Gastroesophageal sphincter (tissue), 4 donors: ENCODE measurements at places on chromosomes 16 and 17.

DNA sequence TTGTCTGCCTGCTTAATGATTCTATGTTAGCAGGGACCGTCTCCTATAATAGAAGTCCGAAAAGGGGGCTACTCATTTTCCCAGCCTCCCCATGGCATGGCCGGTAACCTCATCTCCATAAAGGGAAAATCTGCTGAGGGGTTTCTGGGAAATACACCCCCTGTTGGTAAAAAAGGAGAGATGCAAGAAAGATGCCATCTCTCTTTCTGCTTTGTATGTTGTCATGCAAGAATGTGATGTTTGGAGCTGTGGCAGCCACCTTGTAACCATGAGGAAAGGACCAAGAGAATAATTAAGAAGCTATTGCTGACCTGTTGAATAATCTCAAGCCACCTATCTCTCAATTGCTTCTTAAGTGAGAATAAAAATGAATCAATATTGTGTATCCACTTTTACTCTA is 94.8 kb upstream of the XYLT1 start:
- no peak for ATAC-seq

DNA sequence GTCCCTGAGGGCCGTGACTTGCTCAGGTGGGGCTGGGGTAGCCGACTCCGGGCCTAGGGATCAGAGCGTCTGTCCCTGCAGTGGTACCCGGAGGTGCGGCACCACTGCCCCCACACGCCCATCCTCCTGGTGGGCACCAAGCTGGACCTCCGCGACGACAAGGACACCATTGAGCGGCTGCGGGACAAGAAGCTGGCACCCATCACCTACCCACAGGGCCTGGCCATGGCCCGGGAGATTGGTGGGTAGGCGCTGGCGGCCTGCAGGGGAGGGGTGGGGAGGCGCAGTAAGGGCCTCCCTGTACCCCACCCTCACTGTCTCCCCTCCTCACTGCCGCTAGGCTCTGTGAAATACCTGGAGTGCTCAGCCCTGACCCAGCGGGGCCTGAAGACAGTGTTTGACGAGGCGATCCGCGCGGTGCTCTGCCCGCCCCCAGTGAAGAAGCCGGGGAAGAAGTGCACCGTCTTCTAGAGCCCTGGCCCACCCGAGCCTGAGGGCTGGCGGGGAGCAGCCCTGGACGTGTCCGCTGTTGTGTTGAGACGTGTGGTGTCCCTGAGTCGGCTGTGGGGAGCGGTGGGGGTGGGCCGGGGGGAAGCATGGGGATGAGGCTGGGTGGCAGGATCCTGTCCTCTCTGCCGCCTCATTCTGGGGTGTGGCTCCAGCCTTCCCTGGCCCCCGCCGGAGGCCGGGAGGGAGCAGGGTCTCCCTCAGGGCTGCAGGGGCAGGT is 2.0 kb downstream of the RAC3 start:
- ATAC-seq: no peak

- no peak for ATAC-seq
Measured at GRCh38 chr16:58399718-58400633, 7.7 kb downstream of the GINS3 start.

GRCh38 chr16:50202926-50203624 is 50.0 kb downstream of the TENT4B start:
- peak; percentile 75 for ATAC-seq

DNA sequence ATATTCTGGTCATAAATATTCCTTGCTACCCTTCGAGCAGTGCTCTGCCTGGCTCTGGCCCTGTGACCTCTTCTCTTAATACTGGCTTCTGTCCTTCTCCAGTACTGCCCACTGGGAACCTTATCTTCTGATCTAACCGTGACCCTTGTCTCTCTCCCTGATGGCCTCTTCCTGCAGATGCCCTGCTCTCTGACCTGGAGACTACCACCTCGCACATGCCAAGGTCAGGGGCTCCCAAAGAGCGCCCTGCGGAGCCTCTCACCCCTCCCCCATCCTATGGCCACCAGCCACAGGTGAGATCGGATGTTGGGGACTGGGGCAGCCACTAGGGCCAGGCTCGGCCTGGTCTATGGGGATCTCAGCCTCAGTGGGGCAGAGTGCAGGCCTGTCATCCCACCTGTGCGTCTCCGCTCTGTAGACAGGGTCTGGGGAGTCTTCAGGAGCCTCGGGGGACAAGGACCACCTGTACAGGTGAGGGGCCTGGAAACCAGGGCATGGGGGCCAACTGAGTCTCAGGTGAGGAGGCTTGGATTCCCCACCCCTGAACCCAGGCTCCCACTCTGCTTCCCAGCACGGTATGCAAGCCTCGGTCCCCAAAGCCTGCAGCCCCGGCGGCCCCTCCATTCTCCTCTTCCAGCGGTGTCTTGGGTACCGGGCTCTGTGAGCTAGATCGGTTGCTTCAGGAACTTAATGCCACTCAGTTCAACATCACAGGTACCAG is 1.5 kb downstream of the TGFB1I1 start:
- no peak for ATAC-seq

DNA sequence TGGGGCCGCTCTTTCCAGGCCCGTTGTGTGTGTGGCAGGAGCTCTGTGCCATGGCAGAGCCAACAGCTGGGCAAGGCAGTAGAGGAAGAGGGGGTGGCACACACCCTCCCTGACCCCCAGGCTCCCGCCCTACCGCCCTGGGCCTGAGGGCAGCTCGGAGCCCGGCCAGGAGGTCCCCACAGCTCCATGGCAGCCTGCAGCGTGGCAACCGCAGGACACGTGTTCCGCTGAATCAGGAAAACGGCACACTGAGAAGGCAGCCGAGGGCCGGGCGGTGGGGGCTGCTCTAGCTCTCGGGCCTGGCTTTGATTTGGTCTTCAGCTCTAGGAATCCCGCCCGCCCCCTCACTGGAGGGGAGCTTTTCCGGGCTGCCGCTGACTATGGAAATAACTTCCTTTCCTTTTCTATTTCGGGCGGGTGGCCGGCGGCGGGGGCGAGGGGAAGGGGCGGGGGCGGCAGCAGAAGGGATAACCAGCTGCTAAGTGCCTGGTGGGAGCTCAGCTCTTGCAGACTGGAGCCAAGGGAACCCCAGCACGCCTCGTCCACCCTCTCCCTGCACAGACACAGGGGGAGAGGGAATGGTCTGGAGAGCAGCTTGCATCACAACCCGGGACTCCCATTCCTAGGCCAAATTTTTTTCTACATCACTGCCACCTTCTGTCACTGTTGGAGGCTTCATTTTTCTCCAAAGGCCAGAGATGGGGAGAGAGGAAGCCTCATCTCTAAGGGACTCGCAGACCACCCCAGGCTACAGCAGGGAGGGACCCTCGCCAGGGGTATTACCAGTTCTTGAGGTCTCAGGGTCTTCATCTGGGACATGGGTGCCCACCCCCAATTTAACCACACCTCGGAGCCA is 24.8 kb upstream of the MRPS23 start:
- ATAC-seq: peak; percentile 79

DNA sequence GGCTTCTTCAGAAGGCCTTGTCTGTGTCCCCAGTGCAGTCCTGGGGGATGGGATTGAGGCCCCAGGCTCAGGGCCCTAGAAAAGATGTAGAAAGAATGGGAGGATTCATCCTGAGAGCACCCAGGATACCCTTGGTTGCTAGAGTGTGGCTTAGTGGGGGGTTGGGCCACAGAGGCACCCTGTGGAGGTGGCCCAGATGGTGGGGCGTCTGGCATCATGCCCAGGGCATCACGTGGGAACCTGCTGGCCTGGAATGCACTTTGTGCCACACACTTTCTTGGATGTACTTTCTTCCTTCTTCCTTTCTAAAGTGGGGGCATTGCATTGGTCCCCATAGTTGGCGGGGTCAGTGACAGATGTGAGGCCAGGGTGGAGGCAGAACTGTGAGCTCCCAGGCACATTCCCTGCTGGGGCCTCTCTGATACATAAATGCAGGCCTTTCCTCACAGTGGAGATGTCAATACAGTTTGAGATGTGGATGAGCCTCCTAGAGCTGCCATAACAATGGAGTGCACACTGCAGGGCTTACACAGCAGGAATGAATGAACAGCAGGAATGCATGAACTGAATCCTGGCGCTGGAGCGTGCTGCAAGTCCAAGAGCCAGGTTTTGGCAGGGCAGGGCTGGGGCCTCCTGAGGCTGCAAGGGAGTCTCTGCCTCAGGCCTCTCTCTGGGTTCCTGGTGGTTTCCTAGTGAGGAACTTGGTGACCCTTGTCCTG is 43.3 kb downstream of the MGAT5B start:
- no peak for ATAC-seq

DNA sequence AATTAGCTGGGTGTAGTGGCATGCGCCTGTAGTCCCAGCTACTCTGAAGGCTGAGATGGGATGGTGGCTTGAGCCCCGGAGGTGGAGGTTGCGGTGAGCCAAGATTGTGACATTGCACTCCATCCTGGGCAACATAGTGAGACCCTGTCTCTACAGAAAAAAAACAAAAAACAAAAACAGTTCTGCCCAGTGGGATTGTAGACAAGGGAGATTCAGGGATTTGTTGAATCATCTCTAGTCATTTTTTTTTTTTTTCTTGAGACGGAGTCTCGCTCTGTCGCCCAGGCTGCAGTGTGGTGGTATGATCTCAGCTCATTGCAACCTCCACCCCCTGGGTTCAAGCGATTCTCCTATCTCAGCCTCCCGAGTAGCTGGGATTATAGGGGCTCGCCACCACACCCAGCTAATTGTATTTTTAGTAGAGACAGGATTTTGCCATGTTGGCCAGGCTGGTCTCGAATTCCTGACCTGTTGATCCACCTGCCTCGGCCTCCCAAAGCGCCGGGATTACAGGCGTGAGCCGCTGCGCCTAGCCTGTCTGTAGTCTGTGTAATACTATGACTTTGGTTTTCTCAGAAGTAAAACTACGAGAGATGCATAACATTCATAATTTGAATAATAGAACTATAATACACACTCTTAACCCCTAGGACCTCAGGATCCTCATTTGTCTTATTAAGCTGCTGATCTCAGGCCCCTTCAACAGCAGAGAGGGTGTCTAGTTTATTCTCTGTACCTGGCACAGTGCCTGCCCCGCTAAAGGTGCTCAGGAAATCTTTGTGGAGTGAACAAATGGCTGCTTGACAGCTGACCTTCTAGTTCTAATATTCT is 1.4 kb downstream of the TEN1 start:
- ATAC-seq: no peak

GRCh38 chr16:87186446-87186845 is 130.7 kb downstream of the C16orf95 start:
- no peak for ATAC-seq

DNA sequence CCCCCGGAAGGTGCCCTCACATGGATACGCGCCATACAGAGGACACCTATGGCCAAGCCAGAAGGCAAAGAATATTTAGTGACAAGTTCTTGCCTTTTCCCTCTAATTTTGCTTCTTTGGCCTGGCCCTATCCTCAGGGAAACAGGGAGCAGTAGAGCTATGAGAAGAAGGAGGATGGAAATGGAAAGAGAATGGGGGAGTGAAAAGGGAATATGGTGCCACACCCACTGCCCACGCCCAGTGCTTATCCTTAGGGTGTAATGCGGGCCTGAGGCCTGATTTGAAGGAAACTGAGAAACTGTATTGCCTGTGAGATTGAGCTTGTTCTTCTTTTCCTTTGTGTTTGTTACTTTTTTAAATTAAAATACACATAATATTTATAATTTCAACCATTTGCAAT is 255.1 kb downstream of the HS3ST3A1 start:
- no peak for ATAC-seq

- ATAC-seq: no peak
Measured at GRCh38 chr16:54136276-54136625, 150.3 kb downstream of the IRX3 start.

DNA sequence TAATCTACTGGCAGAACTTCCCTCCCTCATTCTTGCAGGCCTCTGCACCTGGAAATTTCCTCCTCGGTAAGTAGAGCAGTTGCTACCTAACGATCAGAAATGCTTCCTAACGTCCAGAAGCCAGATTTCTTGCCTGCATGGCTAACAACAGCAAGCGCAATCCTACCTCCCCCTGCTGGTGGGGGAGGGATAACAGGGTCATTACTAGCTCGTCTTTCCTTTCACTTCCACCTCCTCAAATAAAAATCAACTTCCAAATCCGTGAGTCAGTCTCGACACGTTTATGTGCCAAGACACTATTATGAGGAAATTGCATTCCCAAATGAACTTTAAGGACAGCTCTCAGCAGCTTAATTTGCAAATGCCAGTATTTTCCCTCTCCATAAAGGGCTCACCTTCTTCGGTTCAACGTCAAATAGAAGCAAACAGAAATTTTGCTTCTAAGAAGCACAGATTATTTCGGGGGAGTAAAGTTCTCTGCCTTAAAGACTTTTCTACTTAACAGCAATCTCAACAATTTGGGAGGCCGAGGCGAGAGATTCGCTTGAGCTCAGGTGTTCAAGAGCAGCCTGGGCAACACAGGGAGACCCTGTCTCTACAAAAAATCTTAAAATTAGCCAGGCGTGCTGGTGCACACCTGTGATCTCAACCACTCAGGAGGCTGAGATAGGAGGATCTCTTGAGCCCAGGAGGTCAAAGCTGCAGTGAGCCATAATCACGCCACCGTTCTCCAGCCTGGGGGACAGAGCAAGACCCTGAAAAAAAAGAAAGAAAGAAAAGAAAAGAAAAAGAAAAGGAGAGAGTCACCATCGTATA is 188.6 kb upstream of the PSMD7 start:
- ATAC-seq: no peak

- no peak for ATAC-seq
Measured at GRCh38 chr17:13647543-13648021, 45.9 kb upstream of the HS3ST3A1 start.
